ENCODE measurements at places on chromosomes 11 and 22.

- peak; percentile 11 for DNase-seq
These were observed 110.2 kb upstream of the SORL1-AS1 start for GRCh38 chr11:121563003-121563402.

DNA sequence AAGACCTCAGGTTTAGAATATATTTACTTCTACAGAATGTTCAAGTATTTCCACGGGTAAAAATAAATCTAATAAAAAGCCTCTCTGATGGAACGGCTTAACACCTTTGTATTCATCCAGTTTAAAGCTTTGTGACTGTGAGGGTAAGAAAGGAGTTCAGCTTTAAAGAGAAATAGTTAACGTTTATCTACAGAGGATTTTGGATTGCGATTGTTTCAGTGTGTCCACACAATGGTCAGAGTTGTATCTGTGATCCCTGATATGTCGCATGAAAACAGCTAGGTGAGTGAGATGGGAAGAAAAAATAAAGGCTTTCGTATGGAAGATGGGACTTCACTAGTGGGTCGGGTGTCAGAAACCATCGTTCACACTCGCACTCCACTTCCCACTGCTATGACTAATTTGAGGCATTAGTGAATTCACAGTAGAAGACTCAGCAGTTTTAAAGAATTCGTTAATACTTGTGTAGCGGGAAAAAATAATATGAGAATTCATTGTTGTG, 1.6 kb downstream of the APLP2 start:
- DNase-seq, result no peak

DNA sequence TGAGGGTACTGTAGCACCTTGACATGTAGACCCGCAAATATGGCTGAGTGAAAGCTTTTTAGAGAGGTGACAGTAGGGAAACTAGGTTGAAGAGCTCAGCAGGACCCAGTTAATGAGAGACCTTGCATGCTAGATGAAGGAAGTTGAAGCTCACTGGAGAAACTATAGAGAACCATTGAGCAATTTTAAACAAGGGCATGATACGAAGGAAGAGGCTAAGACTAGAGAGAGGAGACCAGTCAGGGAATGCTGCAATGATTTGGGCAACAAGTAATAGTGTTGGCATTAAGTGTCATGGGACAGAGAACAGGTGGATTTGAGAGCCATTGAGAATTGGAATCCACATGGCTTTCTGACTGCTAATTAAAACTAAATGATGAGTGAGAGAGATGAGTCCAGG, 4.1 kb downstream of the OLFML1 start:
- DNase-seq, result no peak

GRCh38 chr22:28052825-28053269, 133.8 kb upstream of the PITPNB start:
- DNase-seq, result no peak

GRCh38 chr11:84747871-84748270, 879.3 kb downstream of the DLG2 start:
- no peak for DNase-seq

DNA sequence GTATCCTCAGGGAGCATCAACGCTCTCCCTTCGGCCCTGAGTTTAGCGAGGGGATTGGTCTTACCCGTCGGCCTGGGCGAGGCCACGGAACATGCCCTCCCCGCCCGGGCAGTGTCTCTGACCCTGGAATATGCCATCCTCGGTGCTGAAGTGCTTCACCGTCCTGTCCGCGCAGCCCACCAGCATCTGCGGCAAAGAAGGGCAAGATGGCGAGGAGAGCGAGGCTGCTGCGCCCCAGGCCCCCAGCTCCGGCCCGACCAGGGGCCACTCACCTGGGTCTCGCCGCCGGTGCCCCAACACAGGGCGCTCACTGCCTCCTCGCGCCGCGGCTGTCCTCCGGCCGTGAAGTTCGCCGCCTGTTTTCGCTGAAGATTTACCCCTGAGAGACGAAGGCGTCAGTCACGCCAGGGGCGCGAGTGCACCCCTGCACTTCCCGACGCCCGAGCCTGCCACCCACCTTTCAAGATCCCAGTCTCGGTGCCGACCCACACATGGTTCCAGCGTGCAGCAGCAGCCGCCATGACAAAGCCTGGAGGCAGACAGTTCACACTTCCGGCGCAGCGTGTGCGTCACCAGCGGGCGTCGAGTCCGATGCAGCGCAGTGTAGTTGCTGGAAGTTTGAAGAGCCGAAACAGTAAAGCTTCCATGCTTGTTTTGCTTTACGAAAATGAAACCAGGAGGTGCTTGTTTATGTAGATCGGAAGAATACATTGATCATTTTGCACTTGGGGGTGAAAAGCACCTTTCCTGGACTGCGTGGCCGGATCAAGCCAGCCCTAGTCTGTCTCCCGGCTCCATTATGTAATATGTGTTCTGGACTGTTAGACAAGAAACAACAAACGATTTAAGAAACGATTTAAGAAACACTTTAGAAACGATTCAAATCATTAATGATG, at the start of gene WDR74:
Gene WDR74 (minus strand): TSS at position 541 of the 896 bp plus-strand sequence. CDS start 20 bp downstream, at position 521.
- DNase-seq, result peak; percentile 80

GRCh38 chr22:34437140-34437539, 516.9 kb upstream of the LARGE1 start:
- no peak for DNase-seq

- DNase-seq, result no peak
These were observed 28.9 kb downstream of the CUL5 start for GRCh38 chr11:108037636-108038035.

- no peak for DNase-seq
These were observed 2.0 kb downstream of the FBLN1 start for GRCh38 chr22:45504373-45505341.

DNA sequence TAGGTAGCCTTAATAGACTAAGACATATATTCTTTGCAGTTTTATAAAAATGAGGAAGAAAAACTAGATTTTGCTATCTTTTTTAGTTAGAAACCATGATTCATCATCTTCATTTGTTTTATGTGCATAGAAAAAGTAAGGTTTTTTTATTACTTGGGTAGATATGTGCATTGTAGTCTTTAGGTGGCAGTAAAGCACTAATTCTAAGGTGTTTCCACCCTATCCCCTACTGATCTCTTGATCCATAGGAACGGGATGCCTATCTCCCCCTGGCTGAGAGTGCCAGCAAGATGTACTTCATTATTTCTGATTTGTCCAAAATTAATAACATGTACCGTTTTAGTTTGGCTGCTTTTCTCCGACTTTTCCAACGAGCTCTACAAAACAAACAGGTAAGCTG, 148.1 kb downstream of the DYNC2H1 start:
- DNase-seq, result no peak

- no peak for DNase-seq
These were observed 15.1 kb downstream of the TRMU start for GRCh38 chr22:46350646-46351045.

- no peak for DNase-seq
These were observed 198.8 kb downstream of the FAT3 start for GRCh38 chr11:92423115-92424034.

DNA sequence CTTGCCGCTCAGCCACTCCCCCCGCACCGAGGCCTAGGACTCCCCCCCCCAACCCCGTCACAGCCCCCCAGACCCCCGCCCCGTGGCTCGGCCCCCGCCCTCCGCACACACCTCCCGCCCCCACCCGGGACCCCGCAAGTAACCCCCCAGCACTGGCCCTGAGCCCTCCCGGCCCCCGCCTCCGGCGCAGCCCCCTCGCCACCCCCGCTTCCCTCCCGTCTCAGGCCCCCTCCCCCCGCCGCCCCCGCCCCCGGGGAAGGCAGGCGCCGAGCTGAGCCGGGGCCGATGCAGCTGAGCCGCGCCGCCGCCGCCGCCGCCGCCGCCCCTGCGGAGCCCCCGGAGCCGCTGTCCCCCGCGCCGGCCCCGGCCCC, 1.5 kb downstream of the SHANK3 start:
- DNase-seq, result no peak

DNA sequence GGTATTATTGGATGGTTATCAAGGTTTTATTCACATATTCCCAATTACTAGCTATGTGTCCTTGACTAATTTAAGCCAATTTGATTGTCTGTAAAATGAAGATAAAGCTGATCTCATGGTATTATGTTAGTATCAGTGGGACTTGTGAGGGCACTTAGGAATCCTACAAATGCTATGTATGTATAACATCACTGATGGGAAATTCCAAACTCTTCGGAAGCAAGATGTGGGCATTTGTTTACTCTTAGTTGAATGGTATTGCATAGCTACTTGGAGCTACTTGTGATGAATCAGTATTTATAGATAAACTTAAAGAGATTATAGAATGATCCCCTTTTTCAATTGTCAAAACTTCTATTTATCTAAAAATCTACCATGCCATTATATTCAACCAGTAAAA, 239.9 kb downstream of the CNTN5 start:
- DNase-seq, result no peak

DNA sequence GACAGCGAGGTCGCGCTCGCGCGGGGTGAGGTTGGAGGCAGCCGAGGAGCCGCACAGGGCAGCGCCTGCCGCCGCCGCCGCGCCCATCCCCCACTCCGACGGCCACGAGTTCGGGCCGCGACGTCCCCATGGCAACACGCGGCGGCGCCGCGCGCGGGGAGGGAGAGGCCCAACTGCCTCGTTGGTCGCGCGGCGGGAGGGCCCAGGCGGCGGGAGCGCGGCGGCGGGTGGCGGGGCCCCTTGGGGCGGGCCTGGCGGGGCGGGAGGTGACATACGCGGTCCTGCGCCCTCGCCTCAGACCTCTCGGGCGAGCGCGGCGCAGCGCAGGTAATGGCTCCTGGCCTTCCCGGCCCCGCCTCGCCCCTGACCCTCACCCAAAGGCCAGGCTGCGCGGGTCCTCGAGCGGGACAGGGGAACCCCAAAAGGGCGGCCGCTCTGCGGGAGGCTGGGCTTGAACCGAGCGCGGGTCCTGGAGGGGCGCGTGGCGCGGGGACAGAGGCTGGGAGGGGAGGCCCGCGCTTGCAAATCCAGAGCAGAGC, at the start of gene DEUP1:
Gene DEUP1 (plus strand): TSS at position 297 of the 539 bp plus-strand sequence. CDS start 1,518 bp downstream, outside the sequence.
- peak; percentile 3 for DNase-seq

- no peak for DNase-seq
These were observed 39.3 kb downstream of the PDGFB start for GRCh38 chr22:39205344-39206021.

DNA sequence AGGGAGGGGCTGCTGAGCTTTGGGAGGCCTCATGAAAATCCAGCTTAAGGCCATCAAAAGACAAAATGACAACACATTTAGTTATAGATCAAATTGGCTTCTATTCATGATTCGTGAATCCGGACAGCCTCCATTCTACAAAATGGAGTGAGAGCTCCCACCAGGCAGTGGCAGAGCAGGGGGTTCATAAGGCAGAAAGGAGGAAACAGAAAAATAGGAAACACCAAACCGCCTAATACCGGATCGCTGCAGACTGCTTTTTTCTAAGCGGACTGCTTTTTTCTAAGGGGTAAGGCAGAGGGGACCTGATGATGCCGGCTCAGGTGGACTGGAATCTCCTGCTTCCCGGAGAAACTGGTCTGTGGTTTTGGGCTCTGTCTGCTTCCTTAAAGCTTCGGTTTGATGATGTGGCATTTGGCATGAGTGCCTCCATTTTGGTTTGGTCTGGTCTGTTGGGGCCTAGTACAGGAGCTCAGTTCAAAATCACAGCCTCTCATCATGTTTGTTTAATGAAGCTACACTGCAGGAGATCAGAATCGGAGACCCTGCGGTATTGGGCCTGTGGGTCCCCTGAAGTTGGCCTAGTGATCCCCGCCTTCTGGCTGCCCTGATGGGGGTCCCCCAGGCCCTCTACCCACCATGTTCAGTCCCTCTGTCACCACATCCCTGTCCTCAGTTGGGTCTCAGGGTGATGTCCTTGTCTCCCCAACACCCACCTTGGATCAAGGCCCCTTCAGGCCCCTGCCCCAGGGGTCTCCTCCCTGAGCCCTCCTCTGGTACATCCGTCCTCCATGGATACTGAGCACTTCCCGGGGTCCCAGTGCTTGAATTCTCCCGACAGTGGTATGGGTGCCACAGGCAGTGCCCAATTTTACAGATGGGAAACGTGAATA, 1.2 kb downstream of the ALDH3B1 start:
- DNase-seq, result no peak

GRCh38 chr22:28249402-28249801, 330.3 kb upstream of the PITPNB start:
- no peak for DNase-seq

DNA sequence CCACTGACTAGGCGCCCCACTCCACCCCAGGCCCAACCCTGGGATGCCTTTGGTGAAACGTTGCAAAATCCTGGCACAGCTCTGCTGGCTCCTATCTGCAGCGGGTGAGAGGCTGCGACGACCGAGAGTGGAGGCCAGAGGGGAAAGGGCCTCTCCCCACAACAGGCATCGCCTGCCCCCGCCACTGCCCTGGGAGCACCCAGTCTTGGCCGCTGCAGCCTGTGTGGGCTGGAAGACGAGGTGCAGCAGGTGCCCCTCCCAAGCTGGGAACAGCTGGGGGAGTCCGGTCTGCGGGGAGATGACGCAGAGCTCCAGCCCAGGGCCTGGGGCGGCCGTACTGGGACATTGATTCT, 4.2 kb upstream of the PIM3 start:
- DNase-seq, result no peak

GRCh38 chr11:6646576-6646917, 9.1 kb downstream of the DCHS1 start:
- DNase-seq, result no peak

GRCh38 chr11:60785806-60786361, 751 bp downstream of the MS4A10 start:
- DNase-seq, result no peak

- DNase-seq, result no peak
These were observed 3.5 kb upstream of the ELMOD1 start for GRCh38 chr11:107587306-107587979.

DNA sequence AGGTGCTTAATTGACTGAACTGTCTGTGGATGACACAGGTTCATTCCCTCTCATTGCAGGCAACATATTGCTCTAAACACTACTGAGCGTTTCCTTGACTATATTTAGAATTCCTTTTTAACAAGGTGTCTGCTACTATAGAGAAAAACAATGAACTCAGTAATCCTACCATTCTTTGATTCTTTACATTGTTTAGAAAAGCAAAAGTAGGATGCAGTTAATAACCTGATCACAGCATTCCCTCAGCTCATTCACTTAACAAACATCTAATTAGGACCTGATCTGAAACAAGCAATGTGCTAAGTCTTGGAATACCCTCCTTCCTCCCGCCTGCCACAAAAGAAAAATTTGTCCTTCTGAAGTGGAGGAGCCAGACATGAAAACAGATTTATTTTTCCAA, 313.1 kb downstream of the LRRC4C start:
- no peak for DNase-seq

GRCh38 chr22:29004647-29005371, 56.8 kb downstream of the C22orf31 start:
- DNase-seq, result no peak

DNA sequence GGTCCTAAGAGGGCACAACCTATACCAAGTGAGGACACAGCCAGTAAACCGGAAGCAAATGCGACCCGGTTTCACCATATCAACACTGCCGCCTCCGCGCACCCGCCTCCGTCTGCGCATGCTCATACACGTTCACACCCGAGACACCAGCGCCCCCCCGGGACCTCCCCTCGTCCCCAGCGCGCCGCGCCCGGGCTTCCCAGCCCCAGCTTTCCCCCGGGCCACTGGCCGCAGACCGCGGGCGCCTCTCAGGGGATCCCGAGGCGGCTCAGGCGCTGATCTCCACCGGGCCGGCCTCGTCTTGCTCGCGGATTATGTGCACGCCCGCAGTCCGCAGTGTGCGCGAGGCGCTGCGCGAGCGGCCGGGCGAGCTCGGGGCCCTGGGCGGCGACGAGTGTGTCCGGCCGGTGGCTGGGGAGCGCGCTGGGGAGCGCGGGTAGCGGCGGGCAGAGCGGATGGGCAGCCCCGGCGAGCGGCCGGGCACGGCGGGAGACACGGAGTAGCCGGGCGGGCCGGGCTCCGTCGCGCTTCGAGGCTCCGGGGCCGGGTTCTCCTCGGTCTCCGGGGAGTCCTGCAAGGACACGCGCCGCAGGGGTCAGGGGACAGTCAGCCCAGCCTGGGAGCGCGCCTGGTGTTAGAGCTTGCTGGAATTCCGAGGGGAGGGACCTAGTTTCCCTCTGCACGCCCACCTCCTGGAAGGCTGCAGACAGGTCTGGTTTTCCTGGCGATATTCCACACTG, 2.0 kb downstream of the HEPN1 start:
- peak; percentile 65 for DNase-seq
